SJCRH30 (cell line): ENCODE measurements at places on chromosomes 1 and 21. TPM values are rescaled to one million over a fixed set of nuclear protein-coding genes. Genes with fewer than 3 reads are reported as not detected.

SDC3 gene
- 201 and 210 TPM in 2 replicates for total RNA-seq

GRCh38 chr1:67534627-67535065 is 104.4 kb upstream of the SERBP1 start:
- peaks cover 21% of the 10 kb centered on the region for H3K4me1 ChIP-seq
- H3K4me3 ChIP-seq = no peak overlapping the region
- no peaks in the 10 kb centered on the region for H3K36me3 ChIP-seq
- H3K27ac ChIP-seq = peak overlapping the region; percentile 30
- DNase-seq = peak; percentile 92

GRCh38 chr1:2607641-2608091 is 21.1 kb downstream of the PRXL2B start:
- no peak overlapping the region for H3K27ac ChIP-seq
- no peak for DNase-seq
- H3K4me3 ChIP-seq = no peak overlapping the region

OR2T33 gene
- total RNA-seq = not detected in 2 replicates

GRCh38 chr1:209207126-209207700 is 376.3 kb upstream of the CAMK1G start:
- no peaks in the 10 kb centered on the region for H3K36me3 ChIP-seq
- H3K27ac ChIP-seq = peak overlapping the region; percentile 60
- peaks cover 14% of the 10 kb centered on the region; the same call in 1 of the 2 replicates for H3K4me1 ChIP-seq
- DNase-seq = no peak

GRCh38 chr21:42279341-42279871 is 35.8 kb downstream of the TFF3 start:
- H3K27me3 ChIP-seq = peaks cover 5% of the 10 kb centered on the region; the same call in 1 of the 2 replicates
- no peak for DNase-seq
- H3K36me3 ChIP-seq = no peaks in the 10 kb centered on the region
- no peak overlapping the region for H3K27ac ChIP-seq

- no peak for DNase-seq
- no peaks in the 10 kb centered on the region for H3K27me3 ChIP-seq
- H3K27ac ChIP-seq = no peak overlapping the region
Observed at GRCh38 chr1:201845331-201846083, 16.6 kb downstream of the IPO9 start.

GRCh38 chr1:163673759-163674151 is 352.0 kb downstream of the NUF2 start:
- H3K27ac ChIP-seq = no peak overlapping the region
- no peaks in the 10 kb centered on the region for H3K36me3 ChIP-seq
- DNase-seq = no peak

RNF186 gene
- total RNA-seq = 0.73 and 0.86 TPM in 2 replicates

GRCh38 chr1:19385869-19386591 is 73.9 kb downstream of the SLC66A1 start:
- no peaks in the 10 kb centered on the region for H3K27me3 ChIP-seq
- peaks cover 13% of the 10 kb centered on the region for H3K4me1 ChIP-seq
- H3K27ac ChIP-seq = no peak overlapping the region
- no peak overlapping the region for H3K4me3 ChIP-seq
- H3K36me3 ChIP-seq = peaks cover 8% of the 10 kb centered on the region; the same call in 1 of the 2 replicates
- DNase-seq = no peak

DNA sequence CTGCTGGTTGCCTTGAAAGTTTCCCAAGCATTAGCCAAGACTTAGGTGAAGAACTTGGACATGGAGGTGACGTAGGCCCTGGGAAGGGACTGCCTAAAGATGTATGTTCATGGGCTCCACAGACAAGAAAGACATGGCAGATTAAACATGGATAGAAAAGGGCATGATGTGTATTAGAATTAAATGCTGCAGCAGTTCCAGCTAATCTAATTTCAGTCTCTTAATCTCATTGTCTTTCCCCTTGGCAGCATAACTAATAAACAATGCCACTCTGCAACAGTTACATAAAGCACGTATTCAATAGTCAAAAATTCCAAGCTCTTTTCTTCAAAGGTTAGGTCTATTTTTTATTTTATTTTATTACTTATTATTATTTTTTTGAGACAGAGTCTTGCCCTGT is 251.6 kb downstream of the KIF26B start:
- H3K27me3 ChIP-seq = no peaks in the 10 kb centered on the region
- H3K36me3 ChIP-seq = no peaks in the 10 kb centered on the region
- H3K27ac ChIP-seq = no peak overlapping the region

MR1 gene
- 0.23 and 0.24 TPM in 2 replicates for total RNA-seq

DNA sequence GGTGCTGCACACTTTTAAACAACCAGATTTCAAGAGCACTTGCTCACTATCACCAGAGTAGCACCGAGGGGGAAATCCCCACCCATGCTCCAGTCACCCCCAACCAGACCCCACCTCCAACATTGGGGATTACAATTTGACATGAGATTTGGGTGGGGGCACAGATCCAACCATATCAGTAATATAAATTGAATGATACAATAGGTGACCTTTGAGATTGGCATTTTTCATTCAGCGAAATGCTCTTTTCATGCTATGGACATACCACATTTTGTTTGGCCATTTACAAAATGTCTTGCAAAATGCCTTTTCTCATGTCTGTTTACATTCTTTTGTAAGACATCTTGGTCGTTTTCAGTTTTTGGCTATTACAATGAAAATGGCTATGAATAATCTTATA is 23.9 kb downstream of the RYR2 start:
- H3K36me3 ChIP-seq = no peaks in the 10 kb centered on the region
- no peak overlapping the region for H3K4me3 ChIP-seq
- no peak overlapping the region for H3K27ac ChIP-seq
- no peaks in the 10 kb centered on the region for H3K4me1 ChIP-seq

DNA sequence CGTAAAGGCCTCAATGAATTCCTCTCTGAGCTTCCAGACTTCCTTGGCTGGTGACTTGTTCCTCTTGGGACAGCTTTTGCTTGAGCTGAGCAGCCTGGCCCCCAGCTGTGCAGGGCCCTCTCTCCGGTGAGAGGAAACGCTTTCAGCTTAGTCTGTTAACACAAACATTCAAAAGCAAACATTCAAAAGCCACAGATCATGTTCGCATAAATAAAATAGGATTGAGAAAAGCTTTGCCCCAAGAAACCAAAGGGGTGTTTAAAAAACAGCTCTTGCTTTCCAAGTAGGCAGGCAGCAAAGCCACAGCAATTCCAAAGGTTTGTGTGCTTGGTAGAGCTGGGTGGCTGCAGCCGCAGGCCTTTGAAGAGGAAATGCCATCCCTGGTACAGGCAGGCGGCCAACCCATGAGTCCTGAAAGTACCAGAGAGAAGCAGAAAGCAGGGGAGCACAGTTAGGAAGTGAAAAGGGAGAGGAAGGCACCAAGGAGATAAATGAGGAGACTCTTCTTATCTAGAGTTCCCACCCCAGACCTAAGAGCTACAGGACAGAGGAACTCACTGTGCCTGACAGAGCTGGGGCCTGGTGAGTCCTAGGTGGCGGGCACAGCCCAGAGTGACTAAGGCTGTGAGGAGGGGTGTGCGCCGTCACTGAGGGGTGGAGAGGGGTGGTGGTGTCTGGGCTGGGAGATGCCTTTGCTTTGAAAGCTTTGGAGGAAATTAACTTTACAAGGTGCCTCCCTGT is 48.4 kb downstream of the CCN1 start:
- H3K27ac ChIP-seq = peak overlapping the region; percentile 40
- peaks cover 17% of the 10 kb centered on the region for H3K4me1 ChIP-seq
- peak overlapping the region; percentile 22 for H3K4me3 ChIP-seq
- no peaks in the 10 kb centered on the region for H3K27me3 ChIP-seq
- H3K36me3 ChIP-seq = no peaks in the 10 kb centered on the region
- DNase-seq = peak; percentile 84

CYYR1 gene
- 48.5 and 49.2 TPM in 2 replicates for total RNA-seq

DNA sequence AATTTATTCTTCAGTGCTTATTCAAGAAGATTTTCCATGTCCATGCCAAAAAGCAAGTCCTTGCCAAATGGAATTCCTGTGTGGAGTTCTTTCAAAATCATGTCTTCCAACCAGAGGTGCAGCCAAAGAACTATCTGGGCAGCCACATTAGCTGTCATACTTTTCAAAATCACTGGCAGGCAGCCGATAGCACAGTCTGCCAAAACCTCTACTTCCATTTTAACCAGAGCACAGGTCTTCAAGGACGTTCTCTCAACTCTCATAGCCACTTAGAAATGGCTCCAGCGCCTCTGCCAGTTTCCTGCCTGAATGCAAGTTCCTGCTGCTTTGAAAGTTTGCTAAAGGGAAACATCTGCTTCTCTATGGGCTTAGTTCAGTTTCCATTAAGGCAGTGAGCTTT is 975.7 kb upstream of the ADGRL4 start:
- no peaks in the 10 kb centered on the region for H3K4me1 ChIP-seq
- no peak overlapping the region for H3K27ac ChIP-seq
- H3K4me3 ChIP-seq = no peak overlapping the region
- H3K27me3 ChIP-seq = no peaks in the 10 kb centered on the region
- DNase-seq = no peak

ANP32E gene
- total RNA-seq = 85.9 and 92.1 TPM in 2 replicates

GRCh38 chr1:197924516-197925123 is 7.4 kb downstream of the LHX9 start:
- no peaks in the 10 kb centered on the region for H3K4me1 ChIP-seq
- H3K4me3 ChIP-seq = no peak overlapping the region
- H3K27ac ChIP-seq = no peak overlapping the region
- peak; percentile 61 for DNase-seq
- no peaks in the 10 kb centered on the region for H3K36me3 ChIP-seq
- H3K27me3 ChIP-seq = no peaks in the 10 kb centered on the region

GRCh38 chr1:7831458-7831857 is 21.4 kb downstream of the UTS2 start:
- no peak for DNase-seq
- H3K4me3 ChIP-seq = no peak overlapping the region
- H3K36me3 ChIP-seq = no peaks in the 10 kb centered on the region
- H3K27me3 ChIP-seq = no peaks in the 10 kb centered on the region
- no peaks in the 10 kb centered on the region for H3K4me1 ChIP-seq

AQP10 gene
- not detected in 2 replicates for total RNA-seq

DNA sequence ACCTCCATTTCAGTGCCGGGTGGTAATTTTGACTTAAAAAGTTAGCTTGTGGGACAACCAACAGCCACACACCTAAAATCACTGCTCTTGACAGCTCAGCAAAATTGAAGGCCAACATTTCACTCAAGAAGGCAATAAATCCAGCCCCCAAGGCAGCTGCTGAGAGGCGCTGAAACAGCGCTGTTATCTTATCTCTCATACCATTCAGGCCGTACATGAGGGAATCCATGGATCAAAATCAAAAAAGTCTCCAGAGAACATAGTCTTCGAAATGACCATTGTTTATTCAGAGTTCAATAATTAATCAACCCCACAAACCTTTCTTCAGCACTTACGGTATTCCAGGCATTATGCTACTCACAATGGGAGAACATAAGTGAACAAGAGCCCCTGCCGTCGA is 38.5 kb downstream of the ZBTB18 start:
- no peaks in the 10 kb centered on the region for H3K27me3 ChIP-seq
- H3K4me3 ChIP-seq = no peak overlapping the region
- H3K4me1 ChIP-seq = no peaks in the 10 kb centered on the region

NHLH2 gene
- total RNA-seq = not detected in 2 replicates

FCRL1 gene
- not detected in 2 replicates for total RNA-seq

- DNase-seq = peak; percentile 35
- H3K27me3 ChIP-seq = no peaks in the 10 kb centered on the region
- H3K36me3 ChIP-seq = no peaks in the 10 kb centered on the region
- H3K4me1 ChIP-seq = no peaks in the 10 kb centered on the region; the same call in 1 of the 2 replicates
- H3K27ac ChIP-seq = no peak overlapping the region
Observed at GRCh38 chr1:204150702-204151551, 917 bp downstream of the ETNK2 start.

TSPEAR gene
- not detected in 2 replicates for total RNA-seq

HTR6 gene
- 0.05 TPM in 1 of 2 replicates, not detected in the other for total RNA-seq

DNA sequence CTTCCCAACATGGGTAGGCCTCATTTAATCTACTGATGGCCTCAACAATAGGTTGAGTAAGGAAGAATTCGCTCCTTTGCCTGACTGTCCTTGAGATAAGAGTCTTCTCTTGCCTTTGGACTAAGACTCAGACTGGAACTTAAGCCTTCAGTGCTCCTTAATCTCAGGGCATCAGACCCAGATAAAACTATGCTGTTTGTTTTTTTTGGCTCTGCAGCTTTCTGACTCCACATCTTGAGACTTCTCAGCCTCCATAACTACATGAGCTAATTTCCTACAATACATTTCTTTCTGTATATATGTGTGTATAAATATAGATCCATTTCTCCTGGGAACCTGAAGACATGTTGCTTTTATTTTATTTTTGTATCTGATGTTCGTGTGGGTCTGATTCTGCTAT is 1470.7 kb upstream of the PRMT6 start:
- H3K36me3 ChIP-seq = no peaks in the 10 kb centered on the region
- H3K4me1 ChIP-seq = no peaks in the 10 kb centered on the region
- DNase-seq = no peak
- no peak overlapping the region for H3K27ac ChIP-seq

- no peaks in the 10 kb centered on the region for H3K36me3 ChIP-seq
- DNase-seq = no peak
- H3K4me1 ChIP-seq = peaks cover 15% of the 10 kb centered on the region
- no peaks in the 10 kb centered on the region for H3K27me3 ChIP-seq
- no peak overlapping the region for H3K27ac ChIP-seq
Observed at GRCh38 chr1:209446356-209446755, 137.2 kb upstream of the CAMK1G start.

LYPD8 gene
- total RNA-seq = 0.91 and 1.6 TPM in 2 replicates

- no peak for DNase-seq
- H3K4me3 ChIP-seq = no peak overlapping the region
- H3K4me1 ChIP-seq = no peaks in the 10 kb centered on the region
- no peak overlapping the region for H3K27ac ChIP-seq
Observed at GRCh38 chr1:22819361-22819760, 108.7 kb downstream of the EPHB2 start.

- H3K4me3 ChIP-seq = no peak overlapping the region
- H3K27ac ChIP-seq = no peak overlapping the region
- no peaks in the 10 kb centered on the region for H3K27me3 ChIP-seq
- DNase-seq = no peak
Observed at GRCh38 chr21:42038826-42039425, 28.8 kb upstream of the ZBTB21 start.

RGS16 gene
- total RNA-seq = 96.7 and 101 TPM in 2 replicates

SLFNL1 gene
- total RNA-seq = 0.18 and 0.26 TPM in 2 replicates

GRCh38 chr21:22250355-22250754 is 1252.1 kb downstream of the NCAM2 start:
- no peaks in the 10 kb centered on the region for H3K36me3 ChIP-seq
- H3K4me1 ChIP-seq = no peaks in the 10 kb centered on the region
- no peaks in the 10 kb centered on the region for H3K27me3 ChIP-seq
- H3K27ac ChIP-seq = no peak overlapping the region
- no peak for DNase-seq
- no peak overlapping the region for H3K4me3 ChIP-seq

- no peak for DNase-seq
- H3K27me3 ChIP-seq = no peaks in the 10 kb centered on the region
- no peak overlapping the region for H3K27ac ChIP-seq
- no peak overlapping the region; the same call in 1 of the 2 replicates for H3K4me3 ChIP-seq
- H3K36me3 ChIP-seq = no peaks in the 10 kb centered on the region
Observed at GRCh38 chr1:172451002-172451443, 7.2 kb upstream of the PIGC start.

KCNA3 gene
- total RNA-seq = not detected in 2 replicates

NID1 gene
- 27.4 and 29.6 TPM in 2 replicates for total RNA-seq

GRCh38 chr1:230385930-230386329 is 40.2 kb downstream of the PGBD5 start:
- no peak for DNase-seq
- H3K4me3 ChIP-seq = no peak overlapping the region
- peaks cover 12% of the 10 kb centered on the region; the same call in 1 of the 2 replicates for H3K36me3 ChIP-seq

- no peak overlapping the region for H3K4me3 ChIP-seq
- H3K27me3 ChIP-seq = no peaks in the 10 kb centered on the region
- H3K4me1 ChIP-seq = peaks cover 31% of the 10 kb centered on the region
- H3K27ac ChIP-seq = peak overlapping the region; percentile 45
Observed at GRCh38 chr21:17802572-17802971, 16.6 kb downstream of the C21orf91 start.

- H3K36me3 ChIP-seq = no peaks in the 10 kb centered on the region
- no peaks in the 10 kb centered on the region for H3K4me1 ChIP-seq
- no peak overlapping the region for H3K27ac ChIP-seq
- no peak overlapping the region for H3K4me3 ChIP-seq
- DNase-seq = peak; percentile 5
Observed at GRCh38 chr21:27759820-27760219, 792.9 kb upstream of the ADAMTS5 start.
